ENCODE measurements at places on chromosomes 11 and 22. TPM values are rescaled to one million over a fixed set of nuclear protein-coding genes. Genes with fewer than 3 reads are reported as not detected.
A peak's percentile ranks its signal among the peaks of the same experiment; 100 is the strongest.

DNA sequence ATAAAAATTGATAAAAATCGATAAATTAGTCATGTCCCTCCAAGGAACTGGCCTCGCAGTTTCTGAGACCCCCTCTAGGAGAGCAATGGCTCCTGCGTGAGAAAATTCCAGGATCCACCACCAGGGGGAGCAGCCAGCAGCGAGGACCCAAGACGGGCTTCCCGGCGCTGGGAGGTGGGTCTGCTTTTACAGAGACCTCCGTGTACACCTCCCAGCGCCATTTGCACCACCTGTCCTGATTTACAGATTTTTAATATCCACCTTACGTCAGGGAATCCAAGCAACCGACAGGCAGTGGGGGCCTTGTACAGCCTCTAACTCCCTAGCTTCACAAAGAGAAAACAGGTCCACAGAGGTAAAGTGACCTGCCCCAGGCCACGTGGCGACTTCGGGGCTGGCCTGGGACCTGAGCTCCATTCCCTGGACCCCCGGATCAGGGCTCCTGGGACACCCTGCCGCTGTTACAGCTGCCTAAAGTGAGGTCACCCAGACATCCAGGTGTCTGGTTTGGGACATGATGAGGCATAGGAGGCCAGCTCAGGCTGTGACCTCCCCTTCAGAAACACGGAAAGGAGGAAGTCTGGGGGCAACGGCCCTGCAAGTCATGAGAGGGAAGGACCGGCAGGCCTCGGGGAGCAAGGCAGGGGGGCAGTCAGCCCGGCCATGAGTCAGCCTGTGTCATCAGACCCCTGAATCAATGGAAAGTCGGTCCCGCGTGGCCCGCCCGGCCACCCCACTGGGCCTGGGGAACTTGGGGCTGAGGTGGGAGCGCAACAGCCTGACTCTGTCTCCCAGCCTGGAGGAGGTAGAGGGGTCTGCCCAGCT lies 3.5 kb downstream of the OSM start:
- peak overlapping the region; percentile 99 for H3K4me3 ChIP-seq
- no peaks in the 10 kb centered on the region for H3K27me3 ChIP-seq
- DNase-seq: peak; percentile 81
- peaks cover 62% of the 10 kb centered on the region for H3K4me1 ChIP-seq
- H3K36me3 ChIP-seq: peaks cover 42% of the 10 kb centered on the region

DNA sequence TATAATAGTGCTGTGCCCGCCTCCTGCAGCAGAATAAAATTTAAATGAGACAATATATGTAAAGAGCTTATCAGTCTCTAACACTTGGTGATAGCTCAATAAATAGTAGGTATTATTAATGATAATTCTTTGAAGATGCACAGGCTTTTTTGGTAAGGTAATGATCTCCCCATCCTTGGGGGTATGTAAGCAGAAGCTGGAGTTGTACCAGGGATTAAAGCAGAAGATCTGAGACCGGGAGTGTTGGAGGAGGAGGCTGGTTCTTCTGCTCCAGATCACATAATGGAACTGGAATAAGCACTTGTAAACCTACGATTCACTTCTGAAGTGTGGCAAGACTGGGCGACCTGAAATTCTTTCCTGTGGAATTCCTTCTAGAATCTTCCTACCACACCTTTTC lies 8.4 kb downstream of the VSTM5 start:
- DNase-seq: no peak
- H3K36me3 ChIP-seq: no peaks in the 10 kb centered on the region
- no peak overlapping the region for H3K27ac ChIP-seq
- peaks cover 2% of the 10 kb centered on the region for H3K27me3 ChIP-seq

DNA sequence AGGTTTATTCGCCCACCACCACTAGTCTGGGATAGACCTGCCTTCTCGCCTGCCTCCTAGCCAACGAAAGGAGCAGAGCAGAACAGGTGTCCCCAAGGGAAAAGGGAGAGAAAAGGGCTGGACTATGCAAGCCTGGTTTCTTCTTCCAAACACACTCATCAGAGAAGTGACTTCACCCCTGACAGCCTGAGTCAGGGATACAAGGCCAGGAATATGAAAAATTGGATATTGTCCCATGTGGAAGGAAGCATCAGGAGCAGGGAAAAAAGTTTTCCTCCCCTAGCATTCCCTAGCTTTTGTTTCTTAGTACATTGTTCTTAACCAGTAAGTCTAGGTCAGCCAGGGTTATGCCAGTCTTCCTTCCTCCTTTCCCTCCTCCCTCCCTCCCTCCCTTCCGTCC lies 56.9 kb upstream of the TNRC6B start:
- H3K36me3 ChIP-seq: peaks cover 31% of the 10 kb centered on the region
- no peak overlapping the region for H3K4me3 ChIP-seq
- H3K4me1 ChIP-seq: peaks cover 57% of the 10 kb centered on the region
- no peak overlapping the region for H3K27ac ChIP-seq
- DNase-seq: no peak

Gene DNAJB7
- not detected for total RNA-seq

DNA sequence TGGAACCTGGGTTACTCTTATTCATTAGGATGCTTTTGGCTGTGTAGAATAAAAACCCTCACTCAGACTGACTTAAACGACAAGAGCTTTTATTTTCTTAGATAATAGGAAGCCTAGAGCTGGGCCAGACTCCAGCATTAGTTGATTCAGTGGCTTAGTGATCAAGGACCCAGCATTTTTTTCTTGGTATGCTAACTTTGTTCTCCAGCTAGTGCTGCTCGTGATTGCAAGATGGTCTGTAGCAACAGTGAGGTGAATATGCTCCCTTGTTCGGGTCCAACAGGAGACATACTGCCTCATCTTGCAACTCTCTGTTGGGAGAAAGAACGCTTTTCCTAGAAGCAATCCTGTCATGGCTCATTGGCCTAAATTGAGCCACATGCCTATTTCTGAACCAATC lies 33.4 kb downstream of the INSC start:
- no peak for DNase-seq
- H3K4me1 ChIP-seq: peaks cover 24% of the 10 kb centered on the region
- H3K27me3 ChIP-seq: peaks cover 10% of the 10 kb centered on the region
- H3K4me3 ChIP-seq: no peak overlapping the region
- no peak overlapping the region for H3K27ac ChIP-seq
